Fibroblast of the aortic adventitia (primary cell): ENCODE measurements at places on chromosomes 11 and 22.

- DNase-seq: no peak
Observed at GRCh38 chr11:28632338-28632737, 524.1 kb downstream of the METTL15 start.

DNA sequence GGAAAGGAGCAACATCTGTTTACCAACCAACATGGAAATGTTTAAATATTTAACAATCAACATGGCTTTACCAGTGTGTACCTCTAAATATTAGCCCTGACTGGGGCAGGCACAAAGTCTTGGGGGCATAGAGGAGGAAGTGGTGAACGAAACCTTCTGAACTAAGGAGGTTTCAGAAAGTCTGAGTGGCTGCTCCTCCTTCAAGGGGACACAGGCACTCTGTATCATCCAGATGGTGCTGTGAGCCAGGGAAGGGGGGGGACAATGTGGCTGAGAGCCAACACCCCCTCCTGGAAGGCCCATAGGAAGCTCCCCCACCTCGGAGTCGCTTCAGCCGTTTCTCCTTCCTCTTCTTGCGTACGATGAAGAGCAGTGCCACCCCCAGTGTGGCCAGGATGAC lies 107.7 kb downstream of the CEP164 start:
- no peak for DNase-seq

- DNase-seq: no peak
Observed at GRCh38 chr11:133243832-133244231, 288.5 kb downstream of the OPCML start.

- DNase-seq: no peak
Observed at GRCh38 chr11:126700768-126701519, 299.6 kb downstream of the KIRREL3 start.

GRCh38 chr11:128465946-128466705 lies 121.2 kb downstream of the ETS1 start:
- no peak for DNase-seq

DNA sequence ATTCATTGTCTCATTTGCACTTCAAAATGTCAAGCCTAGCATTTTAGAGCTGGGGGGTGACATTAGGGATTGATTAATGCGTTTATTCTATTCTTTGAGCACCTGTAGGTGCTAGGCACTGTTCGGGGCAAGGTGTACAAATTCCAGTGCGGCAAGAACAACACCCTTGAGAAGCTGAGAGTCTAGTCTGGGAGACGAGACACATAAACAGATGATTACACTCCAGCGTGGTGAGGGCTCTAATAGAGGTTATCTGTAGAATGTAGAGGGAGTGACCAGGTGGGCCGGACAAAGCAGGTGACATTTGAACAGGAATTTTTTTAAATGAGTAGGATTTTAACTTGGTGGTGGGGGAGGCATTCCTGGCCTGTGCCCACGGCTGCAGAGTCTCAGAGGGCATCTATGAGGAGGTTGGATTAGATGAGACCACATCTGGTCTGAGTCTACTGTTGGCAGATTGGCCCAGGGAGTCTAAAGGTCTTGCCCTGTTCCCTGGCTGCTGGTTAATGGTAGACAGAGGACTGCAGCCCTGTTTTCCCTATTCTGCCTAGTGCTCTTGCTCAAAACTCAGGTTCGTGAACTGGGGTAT lies 970 bp downstream of the CAT start:
- DNase-seq: no peak

DNA sequence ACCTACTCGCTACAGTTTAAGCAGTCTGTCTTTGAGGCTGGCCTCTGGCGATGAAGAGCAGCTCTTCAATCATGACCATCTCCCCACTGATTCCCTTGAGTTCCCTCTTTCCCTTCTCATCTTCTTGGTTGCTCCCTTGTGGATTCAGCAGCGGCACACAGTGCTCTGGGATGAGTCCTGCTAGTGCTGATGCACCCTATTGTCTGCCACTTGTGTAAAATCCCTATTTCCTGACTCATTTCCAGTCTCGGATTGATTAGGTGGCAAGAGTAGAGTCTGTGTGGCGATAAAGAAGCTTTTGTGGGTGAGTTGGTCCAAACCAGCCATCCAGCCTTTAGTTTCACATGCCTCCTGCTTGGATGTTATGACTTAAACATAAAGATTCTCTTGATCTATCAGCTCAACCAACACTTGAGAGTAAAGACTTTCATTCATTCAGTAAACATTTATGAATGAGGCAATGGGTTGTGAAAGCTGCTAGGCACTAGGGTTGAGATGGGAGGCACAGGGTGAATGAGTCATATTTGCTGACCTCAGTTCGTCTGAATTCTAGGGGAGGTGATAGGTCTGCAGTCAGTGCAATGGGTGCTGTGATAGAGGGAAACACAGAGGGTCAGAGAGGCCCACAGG lies 219.4 kb upstream of the RAG2 start:
- peak; percentile 9 for DNase-seq

DNA sequence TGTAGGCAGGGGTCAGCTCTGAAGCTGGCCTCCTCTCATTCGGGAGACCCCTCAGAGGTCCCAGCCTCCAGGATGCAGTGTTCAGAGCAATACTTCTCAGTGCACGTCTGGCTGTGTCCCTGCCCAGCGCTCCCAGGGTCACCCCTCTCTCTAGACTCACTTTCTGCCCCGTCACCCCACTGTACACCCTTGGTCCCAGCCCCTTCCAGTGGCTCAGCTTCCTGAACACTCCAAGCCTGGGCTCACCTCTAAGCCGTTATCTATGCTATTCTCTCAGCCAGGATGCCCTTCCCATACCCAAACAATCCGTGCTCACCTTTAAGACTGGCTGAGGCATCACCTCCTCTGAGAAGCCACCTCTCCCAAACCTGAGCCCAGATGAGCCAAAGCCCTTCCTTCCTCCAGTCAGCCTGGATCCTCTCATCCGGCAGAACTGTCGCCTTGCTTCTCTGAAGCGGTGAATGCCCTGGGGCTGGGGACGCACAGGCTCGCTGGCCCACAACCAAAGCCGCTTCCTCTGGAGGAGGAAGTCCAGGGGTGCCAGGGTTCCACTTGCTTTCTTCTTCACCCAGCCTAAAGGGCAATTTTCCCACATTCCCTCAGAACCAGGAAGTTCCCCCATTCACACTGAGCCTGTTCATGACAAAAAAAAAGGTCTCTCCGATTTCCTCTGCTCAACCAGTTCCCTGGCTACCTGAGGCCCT lies 13.7 kb upstream of the CDKN1C start:
- DNase-seq: no peak

- no peak for DNase-seq
Observed at GRCh38 chr11:63132985-63133775, 10.8 kb downstream of the SLC22A24 start.
